ENCODE measurements at places on chromosomes 1 and 21. TPM values are rescaled to one million over a fixed set of nuclear protein-coding genes. Genes with fewer than 3 reads are reported as not detected.

Gene FCGR3A
- not detected for total RNA-seq

DNA sequence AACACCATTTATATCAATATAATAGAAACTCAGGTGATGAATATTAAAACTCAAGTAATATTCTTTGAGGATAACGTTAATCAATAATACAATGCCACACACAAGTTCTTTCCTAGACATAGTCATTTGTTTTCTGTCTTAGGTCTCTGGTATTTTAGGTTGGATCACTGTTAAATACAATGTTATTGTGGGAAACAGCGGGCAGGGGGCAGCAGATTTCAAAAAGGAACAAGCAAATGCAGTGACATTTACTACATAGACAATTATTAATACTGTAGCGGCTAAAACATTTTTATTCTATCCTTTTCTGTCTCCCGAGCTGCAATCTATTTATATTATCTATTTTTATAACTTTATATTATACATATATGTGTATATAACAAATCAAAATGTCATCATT is 186.4 kb upstream of the ZNHIT6 start:
- DNase-seq = no peak

DNA sequence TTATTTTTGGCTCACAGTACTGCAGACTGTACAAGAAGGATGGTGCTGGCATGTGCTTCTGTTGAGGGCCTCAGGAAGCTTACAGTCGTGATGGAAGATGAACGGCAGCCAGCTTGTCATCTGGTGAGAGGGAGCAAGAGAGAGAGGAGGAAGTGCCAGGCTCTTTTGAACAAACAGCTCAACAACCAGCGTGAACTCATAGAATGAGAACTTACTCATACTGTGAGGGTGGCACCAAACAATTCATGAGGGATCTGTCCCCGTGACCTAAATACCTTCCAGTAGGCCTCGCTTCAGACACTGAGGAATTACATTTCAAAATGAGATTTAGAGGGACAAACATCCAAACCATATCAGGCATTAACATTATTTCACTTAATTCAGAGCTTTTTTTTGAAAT is 84.7 kb downstream of the PKN2 start:
- no peak for DNase-seq

- no peak for DNase-seq
Measured at GRCh38 chr21:38927776-38928175, 122.0 kb downstream of the ETS2 start.

DNA sequence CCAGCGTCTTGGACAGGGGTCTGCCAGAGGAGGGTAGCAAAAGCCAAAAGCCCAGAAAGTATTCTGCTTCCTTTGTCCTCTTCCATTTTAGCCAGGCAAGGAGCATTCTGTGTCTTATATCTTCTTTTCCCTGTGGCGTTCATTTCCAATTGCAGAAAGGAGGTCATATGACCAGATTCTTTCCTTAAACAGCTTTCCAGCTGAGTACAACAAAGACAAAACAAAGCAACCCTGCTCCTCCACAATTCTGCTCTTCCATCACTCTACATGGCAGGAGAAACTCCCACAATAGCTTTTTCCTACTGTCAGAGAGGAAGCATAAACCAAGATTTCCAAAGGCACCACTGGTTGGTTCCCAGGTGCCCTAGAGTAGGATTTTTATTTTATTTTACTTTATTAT is 19.7 kb downstream of the ENSA start:
- no peak for DNase-seq

DNA sequence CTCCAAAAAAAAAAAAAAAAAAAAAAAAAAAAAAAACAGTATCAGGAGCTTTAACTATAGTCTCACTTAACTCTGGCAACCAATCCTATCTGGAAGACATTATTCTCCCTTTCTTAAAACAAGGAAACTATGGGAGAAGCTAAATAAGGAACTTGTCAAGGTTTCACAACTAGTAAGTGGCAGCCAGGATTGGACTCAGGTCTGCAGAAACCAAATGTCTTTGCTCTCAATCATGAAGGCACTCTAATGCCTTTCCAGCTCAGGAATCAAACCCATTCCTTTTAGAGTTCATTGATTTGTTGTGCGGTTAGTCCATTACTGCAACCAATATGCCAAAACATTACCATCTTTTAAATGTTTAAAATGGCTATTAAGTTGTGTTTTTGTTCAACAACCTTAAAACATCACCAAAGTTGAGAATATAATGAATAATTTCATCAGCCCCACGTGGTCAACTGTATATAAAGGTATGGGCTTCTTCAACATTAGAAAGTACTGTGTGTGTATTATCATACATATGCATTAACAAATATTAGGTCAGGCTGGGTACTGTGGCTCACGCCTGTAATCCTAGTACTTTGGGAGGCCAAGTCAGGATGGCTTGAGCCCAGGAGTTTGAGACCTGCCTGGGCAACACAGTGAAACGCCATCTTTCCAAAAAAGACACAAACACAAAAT is 1.5 kb downstream of the EPRS1 start:
- DNase-seq = no peak

Gene FMN2
- total RNA-seq = 2.3 TPM

Gene S100A7A
- not detected for total RNA-seq
